ENCODE measurements at places on chromosomes 4 and X.

DNA sequence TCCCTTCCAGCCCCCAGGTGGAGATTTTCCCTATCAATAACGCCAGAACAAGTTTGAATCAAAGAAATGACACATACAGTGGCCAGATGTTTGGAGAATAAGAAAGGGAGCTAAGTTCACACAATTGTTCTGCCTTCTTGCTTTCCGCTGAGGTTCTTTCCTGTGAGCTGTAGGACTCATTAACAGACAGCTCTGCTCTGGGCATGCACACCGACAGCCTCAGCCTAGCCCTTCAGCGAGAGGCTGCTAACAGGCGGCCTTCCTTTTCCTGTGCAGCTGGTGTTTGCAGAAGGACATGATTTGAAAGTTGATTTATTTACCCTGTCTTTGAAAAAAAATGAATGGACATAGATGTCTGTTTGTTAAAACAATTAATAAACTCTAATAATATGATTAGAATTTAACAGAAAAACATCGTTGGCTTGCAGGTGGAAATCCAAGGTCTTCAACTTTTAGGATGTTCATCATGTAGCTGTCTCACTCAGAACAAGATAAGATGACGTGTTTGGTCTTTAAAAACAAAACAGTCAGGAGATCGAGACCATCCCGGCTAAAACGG is 183.3 kb downstream of the KDR start:
- ATAC-seq = no peak

DNA sequence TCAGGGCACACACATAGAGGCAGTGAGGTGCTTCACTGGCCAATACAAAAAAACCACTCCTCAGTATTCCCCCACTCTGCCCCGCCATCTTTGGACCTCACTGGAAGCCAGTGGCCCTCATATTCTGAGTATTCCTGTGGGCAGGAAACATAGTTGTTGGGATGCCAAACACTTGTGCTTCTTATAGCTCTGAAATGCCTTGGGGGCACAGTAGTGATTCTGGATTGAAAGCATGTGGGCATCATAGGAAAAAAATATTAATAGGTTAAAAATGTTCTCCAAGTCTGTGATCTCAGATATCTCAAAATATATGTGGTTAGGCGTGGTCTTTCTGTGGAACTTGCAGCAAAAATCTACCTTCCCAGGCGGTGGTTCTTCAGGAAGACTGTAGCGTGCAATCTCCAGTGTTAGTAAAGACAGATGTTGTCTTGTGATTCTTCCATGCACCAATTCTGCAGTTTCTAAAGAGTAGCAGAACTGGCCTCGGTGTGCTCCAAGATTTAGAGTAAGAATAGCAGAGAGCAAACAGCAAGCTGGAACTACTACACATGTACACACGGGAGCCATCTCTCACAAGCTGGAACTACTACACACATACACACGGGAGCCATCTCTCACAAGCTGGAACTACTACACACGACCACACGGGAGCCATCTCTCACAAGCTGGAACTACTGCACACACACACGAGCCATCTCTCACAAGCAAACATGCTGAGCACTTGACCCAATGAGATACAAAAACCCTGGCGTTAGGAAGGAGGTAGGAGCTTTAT is 8.0 kb upstream of the TENM3 start:
- no peak for ATAC-seq

- peak; percentile 60 for ATAC-seq
Measured at GRCh38 chrX:151970661-151971060, 3.8 kb downstream of the GABRE start.

DNA sequence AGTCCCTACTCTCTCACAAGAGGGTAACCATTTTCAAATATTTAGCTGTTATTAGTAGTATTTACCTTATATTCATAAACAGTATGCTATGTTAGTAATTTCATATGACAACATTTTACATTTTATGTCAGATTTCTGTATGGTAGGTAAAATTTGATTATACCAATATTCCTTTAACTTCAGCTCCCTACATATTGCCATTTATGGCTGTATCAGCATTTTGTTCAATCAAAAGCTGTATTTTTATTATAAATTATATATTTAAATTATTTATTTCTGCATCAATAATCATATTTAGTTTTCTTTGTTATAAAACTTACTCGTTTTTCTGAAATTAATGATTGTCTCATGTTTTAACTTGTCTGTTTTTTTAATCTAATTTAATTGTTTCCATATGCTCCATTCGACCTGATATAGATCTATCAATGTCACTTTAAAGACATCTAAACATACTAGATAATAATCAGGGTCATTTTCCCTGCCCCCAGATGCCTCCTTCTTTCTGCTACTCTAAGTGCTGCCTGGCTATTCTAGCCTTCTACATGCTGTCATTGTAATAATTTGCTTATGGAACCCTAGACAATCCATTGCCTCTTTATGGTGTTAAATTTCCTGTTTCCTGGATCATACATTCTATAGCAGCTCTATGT is 1976.7 kb upstream of the ADGRL3 start:
- no peak for ATAC-seq

GRCh38 chrX:136623396-136623795 is 24.6 kb upstream of the CD40LG start:
- no peak for ATAC-seq

DNA sequence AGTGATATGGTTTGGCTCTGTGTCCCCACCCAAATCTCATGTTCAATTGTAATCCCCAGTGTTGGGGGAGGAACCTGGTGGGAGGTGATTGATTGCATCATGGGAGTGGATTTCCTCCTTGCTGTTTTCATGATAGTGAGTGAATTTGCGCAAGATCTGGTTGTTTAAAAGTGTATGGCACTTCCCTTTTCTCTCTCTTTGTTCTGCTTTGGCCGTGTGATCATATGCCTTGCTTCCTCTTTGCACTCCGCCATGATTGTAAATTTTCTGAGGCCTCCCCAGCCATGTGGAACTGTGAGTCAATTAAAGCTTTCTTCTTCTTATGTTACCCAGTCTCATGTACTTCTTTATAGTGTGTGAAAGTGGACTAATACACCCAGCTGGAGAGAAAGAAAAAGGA is 113.0 kb upstream of the AADAT start:
- no peak for ATAC-seq

DNA sequence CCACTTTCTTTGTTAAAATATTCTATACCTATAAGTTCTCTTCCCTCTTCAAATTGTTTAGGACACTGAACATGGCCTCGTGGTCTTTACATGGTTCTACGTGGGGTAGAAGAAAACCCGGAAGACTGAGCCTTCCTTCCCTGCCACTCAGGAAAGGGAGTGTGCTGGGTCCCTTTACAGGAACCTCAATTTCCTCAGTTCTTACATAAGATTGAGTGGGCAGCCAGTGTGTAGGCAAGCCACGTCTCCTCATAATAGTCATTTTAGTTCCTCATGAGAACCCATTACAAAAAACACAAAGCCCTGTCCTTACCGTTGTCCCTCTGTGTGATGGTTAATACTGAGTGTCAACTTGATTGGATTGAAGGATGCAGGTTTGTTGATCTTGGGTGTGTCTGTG is 28.7 kb upstream of the SMIM10L2A start:
- ATAC-seq = no peak

GRCh38 chr4:3492741-3493719 is 29.9 kb downstream of the DOK7 start:
- no peak for ATAC-seq

DNA sequence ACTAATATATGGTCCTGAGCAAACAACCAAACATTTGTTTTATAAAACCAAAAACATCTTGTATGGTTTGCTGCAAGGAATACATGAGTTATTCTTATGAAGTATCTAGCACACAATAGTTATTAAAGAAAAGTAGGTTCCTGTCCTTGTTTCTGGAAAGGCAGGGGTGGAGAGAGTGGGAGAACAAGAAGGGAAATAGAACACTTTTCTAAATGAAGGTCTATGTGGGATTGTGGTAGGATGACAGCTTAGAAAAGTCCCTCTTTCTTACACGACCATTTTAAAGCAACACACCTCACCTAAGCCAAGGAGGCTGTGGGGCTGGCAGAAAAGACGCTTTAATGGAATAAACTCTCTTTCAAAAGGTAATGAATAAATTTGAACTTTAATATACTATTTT is 164.6 kb downstream of the ARAP2 start:
- ATAC-seq = no peak

GRCh38 chr4:48121180-48121579 is 12.9 kb downstream of the TXK start:
- no peak for ATAC-seq

DNA sequence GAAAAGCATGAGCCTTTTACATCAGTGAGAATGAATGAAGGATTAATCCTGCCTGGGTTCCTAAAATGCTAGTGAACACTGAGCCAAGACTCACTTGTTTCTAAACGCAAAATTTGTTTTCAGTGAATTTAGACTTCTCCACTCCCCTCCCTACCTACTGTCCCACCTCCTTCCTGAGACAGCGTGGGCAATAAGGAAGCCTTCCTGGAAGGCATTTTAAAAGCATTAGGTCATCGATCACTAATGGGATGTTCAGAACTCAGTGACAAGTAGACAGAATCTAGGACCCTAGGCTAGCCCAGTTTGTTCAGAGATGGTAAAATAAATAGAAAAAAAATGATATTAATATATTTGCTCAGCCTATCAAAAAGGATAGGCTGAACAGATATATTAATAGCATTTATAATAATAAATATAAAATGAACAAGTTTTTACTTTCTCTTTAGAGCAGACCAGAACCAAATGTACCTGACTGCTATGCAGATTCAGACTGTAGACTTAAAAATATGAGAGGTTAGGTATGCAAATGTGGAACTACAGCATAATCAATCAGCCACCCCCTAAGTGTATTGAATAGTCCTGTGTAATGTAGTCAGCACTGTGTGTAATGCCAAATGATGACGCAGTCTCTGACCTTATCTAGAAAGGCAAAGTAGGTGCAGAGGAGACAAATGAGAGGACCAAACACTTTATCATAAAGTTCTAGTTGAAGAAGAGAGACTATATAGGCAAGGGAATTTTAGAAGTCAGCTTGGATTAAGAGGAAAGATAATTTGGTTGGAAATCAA is 331.1 kb downstream of the GPAT3 start:
- ATAC-seq = no peak

GRCh38 chr4:137203601-137204000 is 328.7 kb downstream of the PCDH18 start:
- ATAC-seq = no peak

DNA sequence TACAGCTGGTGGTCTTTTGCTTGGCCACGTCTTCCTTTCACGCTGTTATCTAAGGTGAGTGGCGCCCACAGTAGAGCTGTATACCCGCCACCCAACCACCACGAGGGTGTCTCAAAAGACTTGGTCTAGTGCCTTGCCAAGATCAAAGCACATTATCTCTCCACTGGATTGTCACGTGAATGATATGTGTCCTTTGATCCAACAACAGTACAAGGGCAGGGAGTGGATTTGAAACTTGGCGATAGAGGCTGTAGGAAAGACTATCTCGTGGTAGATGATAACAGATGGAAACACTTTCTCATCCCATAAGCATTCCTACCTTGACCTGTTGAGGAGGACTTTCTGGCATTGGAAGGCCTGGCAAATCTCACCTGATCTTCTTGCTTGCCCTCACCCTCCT is 37.7 kb upstream of the BCLAF3 start:
- no peak for ATAC-seq

- no peak for ATAC-seq
Measured at GRCh38 chr4:93475730-93476129, 352.8 kb upstream of the ATOH1 start.

DNA sequence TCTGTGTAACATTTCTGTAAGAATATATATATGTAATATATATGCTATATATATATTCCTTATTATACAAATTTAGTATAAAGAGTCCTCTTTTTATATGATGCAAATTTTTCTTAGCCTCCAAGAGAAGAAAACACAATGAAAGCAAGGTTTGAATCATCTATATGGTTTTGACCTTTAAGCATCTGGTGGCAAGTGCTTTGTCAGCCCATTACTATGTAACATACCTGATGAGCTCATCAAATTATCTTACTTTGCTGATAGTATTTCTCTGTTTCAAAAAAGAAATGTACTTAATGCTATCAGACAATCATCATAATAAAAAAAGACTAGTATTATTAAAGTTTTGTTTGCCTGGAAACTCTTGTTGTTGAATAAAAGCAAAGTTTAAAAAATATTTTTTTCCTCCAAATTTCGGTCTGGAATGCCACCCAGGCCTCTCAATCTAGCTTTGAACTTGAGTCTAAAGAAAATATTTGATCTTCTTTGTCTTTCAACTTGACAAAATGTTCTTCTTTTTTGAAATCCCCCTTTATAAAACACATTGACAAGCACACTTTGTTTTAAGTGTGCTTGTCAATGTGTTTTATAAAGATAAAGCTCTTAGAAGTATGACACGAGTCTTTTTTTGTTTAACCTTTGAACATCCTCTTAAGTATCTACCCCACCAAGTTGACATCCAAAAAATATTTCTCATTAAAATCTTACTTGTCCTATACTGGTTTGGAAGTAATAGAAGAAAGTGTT is 26.2 kb downstream of the ZNF330 start:
- ATAC-seq = no peak

GRCh38 chrX:105018865-105019264 is 201.6 kb downstream of the TEX13A start:
- no peak for ATAC-seq

DNA sequence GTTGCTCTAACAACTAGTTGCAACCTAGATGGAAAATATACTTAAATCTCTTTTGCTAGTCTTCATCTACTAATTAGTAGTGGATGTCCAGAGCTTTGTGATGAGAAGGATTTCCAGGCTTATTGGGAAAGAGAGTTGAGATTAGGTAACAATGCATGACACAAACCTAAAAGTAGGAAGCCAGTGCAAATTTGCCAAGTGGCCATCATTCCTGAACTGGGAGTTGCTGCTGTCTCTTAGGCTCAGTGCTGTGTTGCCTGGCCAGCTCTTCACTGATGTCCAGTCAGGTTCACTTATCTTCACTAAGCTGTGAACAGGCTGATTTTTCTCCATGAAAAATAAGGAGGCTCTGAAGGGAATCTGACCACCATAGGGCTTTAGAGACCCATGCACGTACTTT is 105.6 kb upstream of the AMOT start:
- ATAC-seq = peak; percentile 55

GRCh38 chr4:145782756-145783155 is 102.8 kb downstream of the C4orf51 start:
- no peak for ATAC-seq
